ENCODE measurements at places on chromosomes 3 and 15.

DNA sequence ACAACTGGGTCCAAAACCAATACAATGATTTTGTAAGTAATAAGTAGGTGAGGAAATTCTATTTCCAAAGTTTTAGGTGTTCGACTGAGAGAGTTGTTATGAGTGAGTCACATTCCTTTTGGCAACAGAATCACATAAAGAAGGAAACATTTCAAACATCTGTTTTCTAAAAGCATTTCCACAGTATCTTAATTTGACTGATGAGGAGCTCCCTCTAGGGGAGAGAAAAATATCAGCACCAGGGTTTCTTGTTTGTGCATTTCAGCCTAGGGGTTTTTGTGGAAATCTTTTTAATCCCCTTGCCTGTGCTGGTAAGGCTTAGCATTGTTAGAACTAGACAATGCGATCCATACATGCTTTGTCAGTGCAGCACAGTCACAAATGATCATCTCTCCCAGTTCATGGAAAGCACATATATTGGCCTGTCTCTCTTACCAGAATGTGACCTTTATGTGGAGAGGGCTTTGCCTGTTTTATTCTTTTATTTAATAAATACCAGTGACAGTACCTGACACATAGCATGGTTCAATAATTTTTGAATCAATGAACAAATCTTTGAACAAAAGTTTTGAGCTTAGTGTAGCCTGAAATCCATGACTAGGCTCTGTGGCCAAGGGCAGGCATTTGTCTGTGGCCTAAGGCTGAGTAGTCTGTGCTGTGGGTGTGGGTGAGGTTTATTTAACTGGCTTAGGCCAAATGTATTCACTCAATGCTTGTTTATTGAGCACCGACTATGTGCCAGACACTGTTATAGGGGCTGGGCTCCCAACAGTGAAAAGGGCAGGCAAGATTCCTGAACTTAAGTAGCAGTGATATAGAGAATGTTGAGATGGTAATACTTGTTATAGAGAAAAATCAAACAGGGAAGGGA lies 21.1 kb upstream of the IQCF6 start:
- no peak for DNase-seq

GRCh38 chr3:118380576-118380975 lies 654.1 kb downstream of the IGSF11 start:
- no peak for DNase-seq

DNA sequence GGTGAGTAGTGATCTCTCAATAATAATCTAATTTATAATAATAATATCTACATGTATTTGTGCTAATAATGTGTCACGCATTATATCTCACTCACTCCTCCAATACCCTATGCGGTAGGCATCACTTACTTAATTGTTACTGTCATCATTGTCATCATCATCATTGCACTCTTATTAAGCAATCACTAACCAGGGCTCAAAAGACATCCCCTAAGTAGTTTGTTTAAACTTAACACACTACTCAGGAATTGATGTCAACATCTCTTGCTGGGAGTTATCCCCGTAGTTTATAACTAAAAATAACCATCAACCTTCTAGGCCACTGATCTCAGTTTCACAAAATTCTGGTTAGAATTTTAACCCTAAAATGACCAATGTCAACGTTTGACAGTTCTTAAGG lies 56.8 kb upstream of the ICE2 start:
- DNase-seq: no peak

- peak; percentile 14 for DNase-seq
These were observed 51.0 kb downstream of the NKIRAS1 start for GRCh38 chr3:23865595-23866396.

- no peak for DNase-seq
These were observed 19.9 kb downstream of the SLC6A6 start for GRCh38 chr3:14422016-14422963.

GRCh38 chr3:166554023-166554422 lies 716.8 kb upstream of the BCHE start:
- DNase-seq: no peak

DNA sequence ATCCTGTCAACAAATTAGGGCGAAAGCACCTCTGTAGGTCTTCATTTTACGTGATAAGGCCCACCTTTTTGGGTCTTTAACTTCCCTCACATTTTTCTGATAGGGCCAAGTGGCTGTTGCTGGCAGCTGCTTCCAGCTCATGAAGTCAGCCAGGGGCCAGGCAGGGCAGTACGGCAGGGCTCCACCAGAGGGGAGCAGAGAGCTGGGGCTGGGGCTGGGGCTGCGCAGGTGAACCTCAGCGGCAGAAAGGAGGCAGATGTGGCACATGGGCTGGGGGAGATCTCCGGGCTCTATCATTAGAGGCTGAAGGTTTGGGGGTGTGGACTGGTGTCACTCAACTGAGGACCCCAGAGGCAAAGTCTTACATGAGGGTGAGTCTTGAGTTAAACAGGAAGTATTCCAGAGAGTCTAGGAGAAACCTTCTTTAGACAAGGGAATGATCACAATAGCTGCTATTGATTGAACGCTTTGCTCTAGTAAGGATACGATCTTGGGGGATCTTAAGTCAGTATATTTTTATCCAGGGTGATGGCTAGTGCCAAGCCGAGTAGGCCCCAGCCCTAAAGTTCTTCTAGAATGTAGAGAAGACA lies 62.8 kb upstream of the MEX3B start:
- DNase-seq: no peak

DNA sequence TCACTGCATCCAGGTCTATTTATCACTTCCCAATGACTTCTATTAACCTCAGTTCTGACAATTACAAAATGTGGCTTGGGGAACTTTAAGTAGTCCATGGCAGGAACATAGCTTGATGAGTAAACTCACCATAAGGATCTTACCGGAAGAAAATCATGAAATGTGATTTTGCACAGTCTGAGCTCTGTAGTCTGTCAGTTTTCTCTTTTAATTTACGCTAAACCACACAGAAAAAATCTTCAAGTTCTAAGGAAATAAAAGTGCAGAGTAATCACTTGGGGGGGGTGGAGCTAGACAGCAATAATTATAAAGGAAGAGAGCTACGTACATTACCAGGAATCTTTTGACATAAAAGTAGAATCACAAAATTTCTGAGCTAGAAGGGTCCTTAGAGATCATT lies 9.2 kb downstream of the TBC1D5 start:
- no peak for DNase-seq

DNA sequence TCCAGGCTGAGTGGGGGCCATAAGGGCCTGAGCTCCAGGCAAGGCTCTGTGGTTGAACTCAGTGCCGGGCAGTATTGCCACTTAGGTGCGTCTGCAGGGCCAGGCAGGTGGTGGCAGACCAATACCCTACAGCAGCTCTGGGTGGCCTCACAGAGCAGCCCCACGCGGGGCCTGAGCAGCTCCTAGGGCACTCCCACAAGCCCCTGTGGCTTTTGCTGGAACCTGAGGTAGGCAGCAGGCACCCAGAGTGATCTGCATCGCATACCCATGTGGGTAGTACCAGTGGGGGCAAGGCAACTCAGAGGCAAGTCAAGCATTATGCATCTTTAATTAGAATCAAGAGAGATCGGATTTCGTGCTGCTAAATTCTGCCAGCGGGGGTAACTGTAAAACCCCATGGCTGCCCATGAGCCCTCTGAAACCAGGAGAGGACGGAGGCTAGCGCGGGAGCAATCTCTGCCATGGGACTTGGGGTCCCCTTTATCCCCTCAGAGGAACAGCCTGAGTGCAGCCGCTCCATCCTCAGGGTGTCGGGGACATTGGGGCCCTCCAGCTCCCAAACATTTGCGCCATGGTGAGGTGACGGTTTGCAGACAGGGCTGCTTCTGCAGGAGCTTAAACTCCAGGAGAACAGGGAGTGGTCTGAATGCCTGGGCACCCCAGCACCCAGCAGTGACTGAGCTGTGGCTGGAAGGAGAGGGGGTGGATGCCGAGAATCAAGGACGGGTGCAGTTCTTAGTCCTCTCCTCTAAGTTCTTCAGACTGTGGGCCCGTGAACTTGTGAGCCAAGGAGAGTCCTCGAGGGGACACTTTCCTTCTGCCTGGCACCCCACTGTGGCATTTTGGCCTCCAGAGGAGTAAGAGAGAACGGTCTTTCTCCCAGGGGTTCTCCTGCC lies 62.4 kb upstream of the PCSK6 start:
- no peak for DNase-seq

GRCh38 chr3:14505803-14506500 lies 34.2 kb downstream of the GRIP2 start:
- no peak for DNase-seq

GRCh38 chr15:40249477-40250303 lies 10.8 kb downstream of the PAK6 start:
- DNase-seq: no peak

- no peak for DNase-seq
These were observed 184.0 kb upstream of the ADAMTS9 start for GRCh38 chr3:64871834-64872249.

- no peak for DNase-seq
These were observed 248.9 kb downstream of the SV2B start for GRCh38 chr15:91348752-91349500.

GRCh38 chr15:60643555-60643954 lies 164.6 kb upstream of the ICE2 start:
- no peak for DNase-seq

DNA sequence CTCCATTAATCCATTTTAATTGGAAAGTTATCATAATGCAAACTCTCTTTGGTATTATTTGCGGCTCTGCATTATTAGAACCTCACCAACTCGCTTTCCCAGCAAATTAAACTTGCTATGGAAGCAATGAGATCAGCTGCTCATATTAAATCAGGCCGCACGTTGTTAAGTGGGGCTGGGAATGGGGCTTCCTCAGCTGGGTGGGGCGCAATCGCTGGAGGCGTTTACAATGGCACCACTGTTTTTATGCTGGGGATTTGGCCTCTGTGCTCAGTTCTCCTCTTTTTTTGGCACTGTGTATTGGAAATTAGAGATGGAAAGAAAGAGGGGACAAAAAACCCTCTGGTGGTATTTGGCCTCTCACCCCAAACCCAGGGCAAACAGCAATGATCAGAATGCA lies 72.2 kb downstream of the RPLP1 start:
- no peak for DNase-seq

DNA sequence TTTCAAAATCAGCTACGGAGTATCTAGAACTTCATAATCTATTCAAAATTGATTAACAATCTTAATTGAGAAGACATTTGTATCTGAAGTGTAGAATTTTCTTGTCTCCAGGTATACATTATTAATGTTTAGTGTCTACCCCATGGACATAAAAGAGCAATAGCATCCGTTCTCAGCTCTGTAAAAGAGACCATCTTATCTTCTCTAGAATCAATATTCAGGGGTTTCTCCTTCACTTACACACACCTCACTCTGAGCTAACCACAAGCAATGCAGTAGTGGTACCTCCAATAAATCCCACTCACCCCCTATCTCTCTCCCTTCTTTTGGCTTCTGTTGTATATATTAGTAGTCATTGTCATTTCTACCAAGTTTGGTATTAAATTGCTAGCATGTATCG lies 16.2 kb downstream of the MBNL1 start:
- DNase-seq: no peak

- no peak for DNase-seq
These were observed 65.2 kb downstream of the TBL1XR1 start for GRCh38 chr3:177131927-177132636.

- no peak for DNase-seq
These were observed 155.9 kb upstream of the BCL6 start for GRCh38 chr3:187900993-187901755.

DNA sequence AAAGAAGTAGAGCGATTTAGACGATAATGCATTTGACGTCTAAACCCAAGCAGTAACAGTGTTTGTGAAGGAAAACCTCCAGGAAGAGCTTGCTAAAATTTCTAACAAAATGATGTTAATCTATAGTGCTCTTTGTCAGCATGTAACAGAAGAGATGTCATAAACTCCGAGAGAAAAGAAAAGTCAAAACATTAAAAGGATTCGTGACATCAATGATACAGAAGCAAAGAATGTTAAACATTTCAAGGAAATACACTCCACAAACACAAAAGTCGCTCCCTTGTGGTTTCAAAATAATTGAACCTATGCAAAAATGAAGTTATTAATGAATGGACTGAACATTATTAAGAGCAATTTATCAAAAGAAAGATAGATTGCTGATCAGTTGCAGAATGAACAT lies 27.9 kb downstream of the AADAC start:
- no peak for DNase-seq

DNA sequence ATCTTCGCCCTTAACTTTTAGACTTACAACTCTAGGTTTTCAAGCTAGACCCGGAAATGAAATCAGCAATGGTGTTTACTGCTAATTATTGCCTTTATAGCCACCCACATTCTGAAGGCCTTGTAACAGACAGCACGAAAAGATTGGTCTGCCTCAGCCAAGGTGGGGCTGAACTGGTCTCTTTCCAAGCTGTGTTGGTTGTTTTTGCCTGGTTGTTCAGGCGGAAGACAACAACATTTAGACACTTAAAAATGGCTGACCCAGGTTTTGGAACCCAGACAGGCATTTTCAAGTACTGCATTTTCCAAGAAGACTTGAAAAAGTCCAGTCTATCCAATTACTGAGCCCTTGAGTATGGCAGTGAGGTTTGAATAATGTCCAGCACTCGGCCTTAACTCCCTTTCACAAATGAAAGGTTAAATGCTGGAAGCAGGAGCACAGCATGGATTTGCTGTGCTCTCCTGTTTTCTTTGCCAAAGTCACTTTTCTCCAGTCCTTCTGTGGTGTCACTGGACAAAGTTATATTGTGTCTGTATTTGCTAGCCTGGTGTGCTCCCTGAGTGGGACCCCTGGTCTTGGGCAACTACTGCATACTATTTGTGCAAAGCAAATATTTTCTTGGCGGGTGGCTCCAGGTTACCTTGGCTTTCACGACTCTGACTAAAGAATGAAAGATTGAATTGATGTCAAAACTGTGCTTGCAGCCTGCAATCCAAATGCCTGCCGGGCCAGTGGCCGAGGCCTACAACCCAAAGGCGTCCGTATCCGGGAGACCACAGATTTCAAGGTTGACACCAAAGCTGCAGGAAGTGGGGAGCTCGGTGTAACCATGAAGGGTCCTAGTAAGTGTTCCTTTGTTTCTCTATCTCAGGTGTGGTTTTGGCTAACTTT lies 93.5 kb downstream of the FLNB start:
- no peak for DNase-seq

GRCh38 chr15:45402955-45403877 lies 24.9 kb upstream of the GATM start:
- DNase-seq: no peak

- no peak for DNase-seq
These were observed 66.1 kb upstream of the PRICKLE2 start for GRCh38 chr3:64291345-64291744.

GRCh38 chr15:68489421-68489820 lies 57.5 kb upstream of the ITGA11 start:
- no peak for DNase-seq

GRCh38 chr15:37788767-37789396 lies 145.6 kb upstream of the TMCO5A start:
- no peak for DNase-seq

GRCh38 chr3:197482001-197482400 lies 73.8 kb downstream of the BDH1 start:
- no peak for DNase-seq

DNA sequence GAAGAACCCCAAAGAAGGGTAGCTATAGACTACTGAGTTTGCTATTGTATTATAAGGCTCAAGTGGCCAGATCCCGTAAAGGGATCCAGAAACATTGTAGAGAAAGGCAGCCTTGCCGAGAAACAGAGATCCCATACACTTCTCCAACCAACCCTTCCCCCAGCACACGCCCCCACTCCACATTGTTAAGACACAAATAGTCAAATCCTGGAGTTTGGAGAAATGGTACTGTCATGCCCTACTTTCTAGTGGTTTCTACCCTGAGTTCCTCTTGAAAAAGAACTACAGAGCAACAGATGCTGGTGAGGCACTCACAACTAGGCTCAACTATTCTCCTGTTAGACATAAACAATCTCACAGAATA lies 33.2 kb downstream of the B4GALT4 start:
- no peak for DNase-seq

- no peak for DNase-seq
These were observed 156.5 kb downstream of the PDCD6IP start for GRCh38 chr3:33954956-33955355.
